Activated CD4-positive, alpha-beta T cell treated with anti-CD3 and anti-CD28 coated beads for 36 hours (primary cell): ENCODE measurements at places on chromosomes 7 and 10. TPM values are rescaled to one million over a fixed set of nuclear protein-coding genes. Genes with fewer than 3 reads are reported as not detected.

Gene WNT8B
- 0.40 TPM for total RNA-seq

Gene KDM7A
- total RNA-seq, result 28.7 TPM

DNA sequence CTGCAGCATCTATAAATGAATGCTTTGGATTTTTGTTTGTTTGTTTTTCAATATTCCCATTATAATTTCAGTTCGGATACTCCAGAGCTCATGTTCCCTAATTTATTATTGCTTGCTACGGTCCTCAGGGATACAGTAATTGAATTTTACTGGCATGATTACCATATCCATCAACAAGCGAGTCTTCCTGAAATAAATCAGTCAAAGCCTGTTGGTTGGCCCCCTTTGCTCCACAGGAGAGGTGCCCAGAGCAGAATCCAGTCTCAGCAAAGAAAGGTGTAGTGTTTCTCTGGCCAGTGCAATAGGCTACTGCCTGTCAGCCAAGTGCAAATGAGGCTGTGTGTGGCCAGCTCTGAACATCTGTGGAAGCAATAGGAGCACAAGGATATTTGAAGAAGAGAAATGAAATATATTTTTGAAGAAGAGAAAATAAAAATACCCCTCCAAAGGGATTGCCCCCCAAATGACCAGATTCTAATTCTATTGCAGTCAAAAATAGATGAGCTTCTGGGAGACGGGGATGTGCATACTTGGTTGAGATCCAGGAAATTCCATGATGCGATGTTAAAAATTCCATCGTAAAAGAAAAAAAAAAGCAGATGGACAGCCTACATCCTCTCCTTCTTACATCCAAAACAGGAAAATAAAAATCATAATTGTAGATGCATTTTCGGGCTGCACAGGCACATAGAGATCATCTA, 18.1 kb downstream of the TRIL start:
- no peak for DNase-seq

Gene RAPGEF5
- 1.5 TPM for total RNA-seq

Gene VWDE
- total RNA-seq, result 2.3 TPM

DNA sequence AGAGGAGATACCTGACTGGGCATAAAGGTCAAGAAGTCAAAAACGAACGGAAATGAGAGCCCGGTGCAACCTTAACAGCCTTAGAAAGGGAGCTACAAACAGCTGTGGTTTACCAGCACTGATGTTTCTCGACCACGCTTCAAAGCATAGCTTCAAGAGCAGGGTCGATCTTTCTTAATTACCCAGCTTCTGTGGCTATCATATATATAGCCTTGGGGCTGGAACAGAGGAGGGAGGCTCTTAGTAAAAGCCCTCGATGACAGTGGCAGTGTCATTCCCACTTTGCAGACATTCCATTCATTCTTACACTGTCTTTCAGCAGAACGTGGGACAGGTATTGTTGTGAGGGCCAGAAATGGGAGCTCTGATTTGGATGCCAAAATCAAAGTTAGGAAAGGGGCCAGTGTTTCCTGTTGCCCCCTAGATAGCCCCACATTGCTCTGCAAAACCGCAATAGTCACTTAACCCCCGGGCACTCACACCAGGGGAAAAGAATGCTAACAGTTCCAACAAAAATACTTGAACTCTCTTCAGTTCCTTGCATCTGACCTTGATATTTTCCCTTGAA, 141.5 kb downstream of the MTPAP start:
- no peak for DNase-seq

GRCh38 chr7:54785261-54785660, 26.2 kb upstream of the SEC61G start:
- DNase-seq, result no peak

DNA sequence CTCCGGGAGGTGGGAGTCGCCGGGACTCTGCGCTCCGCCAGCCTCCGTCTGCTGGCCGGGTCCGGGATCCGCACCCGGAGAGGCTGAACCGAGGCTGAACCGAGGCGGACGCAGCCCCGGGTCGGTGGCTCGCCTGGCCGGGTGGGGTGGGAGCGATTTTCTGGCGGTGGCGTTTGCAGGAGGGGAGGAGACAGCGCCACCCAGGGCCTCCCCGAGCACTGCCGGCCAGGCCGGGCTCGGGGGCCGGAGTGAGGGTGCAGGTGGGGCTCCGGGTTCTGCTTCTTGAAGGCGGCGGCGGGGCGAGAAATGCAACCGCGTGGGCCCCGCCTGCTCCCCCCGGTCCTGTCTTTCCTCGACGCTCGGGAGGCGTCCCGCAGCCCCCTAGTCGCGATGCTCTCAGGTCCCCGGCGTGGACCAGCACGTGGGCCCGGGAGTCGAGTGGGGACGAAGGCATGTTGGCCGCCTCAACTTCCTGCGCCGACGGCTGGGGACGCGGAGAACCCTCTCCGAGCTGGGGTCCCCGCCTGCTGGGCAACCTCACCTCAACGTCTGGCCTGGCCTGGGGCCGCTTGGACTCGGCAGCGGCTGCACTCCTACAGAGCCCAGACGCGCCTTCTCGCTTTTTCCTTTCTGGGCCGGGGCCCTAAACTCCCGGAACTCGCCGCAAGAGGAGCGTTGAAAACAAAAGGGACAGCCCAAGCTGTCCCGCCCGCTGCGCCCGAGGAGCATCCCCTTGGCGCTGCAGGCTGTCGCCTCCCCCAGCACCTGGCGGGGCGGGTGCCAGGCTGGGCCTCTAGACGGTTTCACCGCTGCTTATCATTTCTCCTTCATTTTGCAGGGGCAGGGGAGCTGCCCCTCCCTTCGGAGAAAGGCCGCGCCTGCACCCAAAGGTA, 25.2 kb upstream of the VAX1 start:
- peak; percentile 31 for DNase-seq

DNA sequence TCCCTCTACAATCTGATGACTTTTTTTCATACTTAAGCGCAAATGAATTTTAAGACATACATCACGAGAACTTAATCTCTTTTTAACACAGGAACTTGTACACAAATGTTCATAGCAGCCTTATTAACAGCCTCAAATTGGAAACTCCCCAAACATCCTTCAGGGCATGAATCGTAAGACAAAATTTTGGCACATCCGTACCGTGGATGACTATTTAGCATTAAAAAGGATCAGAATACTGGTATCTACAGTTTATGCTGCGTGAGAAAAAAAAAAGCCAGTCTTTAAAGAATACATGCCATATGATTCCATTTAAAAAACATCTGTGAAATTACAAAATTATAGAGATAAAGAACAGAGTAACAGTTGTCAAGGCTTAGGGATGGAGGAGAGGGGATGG, 46.8 kb downstream of the PDE1C start:
- no peak for DNase-seq

DNA sequence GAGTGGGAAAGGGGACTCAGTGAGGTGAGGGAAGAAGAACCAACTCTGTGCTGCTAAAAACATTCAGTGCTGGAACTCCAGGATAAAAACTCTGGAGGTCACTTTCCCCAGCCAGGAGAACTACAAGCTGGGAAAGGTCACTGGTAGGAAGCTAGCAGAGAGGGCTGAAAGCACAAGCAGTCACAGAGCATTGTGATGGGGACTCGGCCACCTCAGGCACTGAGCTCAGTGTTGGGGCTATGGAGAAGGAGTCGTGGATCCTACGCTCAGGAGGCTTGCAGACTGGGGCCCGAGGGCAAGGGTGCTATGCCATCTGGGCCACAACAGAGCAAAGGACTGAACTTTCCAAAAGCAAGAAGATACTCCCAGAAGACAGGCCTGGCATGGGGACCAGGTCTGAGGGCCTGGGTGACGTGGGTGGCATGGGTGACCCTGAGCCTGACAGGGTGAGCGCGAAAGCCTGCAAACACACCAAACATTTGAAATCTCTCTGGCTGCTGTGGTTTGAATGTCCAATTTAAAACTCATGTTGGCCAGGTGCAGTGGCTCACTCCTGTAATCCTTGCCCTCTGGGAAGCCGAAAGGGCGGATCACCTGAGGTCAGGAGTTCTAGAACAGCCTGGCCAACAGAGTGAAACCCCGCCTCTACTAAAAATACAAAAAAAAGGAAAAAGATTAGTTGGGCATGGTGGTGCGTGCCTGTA, 9.8 kb upstream of the ARHGAP19 start:
- no peak for DNase-seq

Gene NPFFR1
- total RNA-seq, result not detected

- DNase-seq, result no peak
These were observed 20.5 kb upstream of the DLD start for GRCh38 chr7:107870427-107871000.

DNA sequence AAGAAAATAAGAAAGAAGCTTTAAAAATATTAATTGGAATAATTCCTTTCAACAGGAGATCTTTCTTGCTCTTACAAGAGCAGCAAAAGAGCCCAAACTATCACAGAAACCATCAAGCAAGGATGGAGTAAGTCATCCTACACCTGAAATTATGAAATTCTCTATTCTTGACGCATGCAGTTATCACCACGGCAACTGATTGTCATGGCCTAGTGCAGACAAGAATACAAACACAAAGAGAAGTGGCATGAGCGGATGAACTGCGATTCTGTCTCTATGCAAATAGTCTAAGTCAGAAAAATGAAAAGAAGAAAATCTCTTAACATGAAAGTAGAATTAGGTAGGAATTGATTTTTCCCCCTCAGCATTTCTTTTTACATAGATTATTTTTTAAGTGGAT, 54.8 kb upstream of the SLC35B4 start:
- no peak for DNase-seq

DNA sequence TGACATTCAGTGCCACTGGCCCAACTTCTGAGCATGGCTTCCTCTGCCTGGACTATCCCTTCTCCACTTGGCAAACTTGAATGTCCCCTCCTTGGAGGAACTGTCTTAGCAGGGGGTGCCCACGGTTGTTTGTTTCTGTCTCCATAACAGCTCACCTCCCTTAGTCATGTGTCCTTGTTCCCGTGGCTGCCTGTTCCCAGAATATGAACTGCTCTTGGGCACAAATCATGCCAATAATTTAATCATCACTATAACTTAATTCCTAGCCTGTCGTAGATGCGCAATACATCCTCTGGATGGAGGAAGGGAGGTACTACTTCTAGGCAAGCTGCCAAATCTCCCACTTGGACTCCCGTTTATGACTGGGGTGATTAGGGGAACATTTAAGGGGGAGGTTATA, 173.1 kb downstream of the MYOF start:
- DNase-seq, result no peak

- DNase-seq, result no peak
These were observed 697.6 kb upstream of the GALNT17 start for GRCh38 chr7:70434376-70434775.

Gene ARMC3
- not detected for total RNA-seq

- no peak for DNase-seq
These were observed 31.1 kb downstream of the KAZALD1 start for GRCh38 chr10:101092881-101093354.

- no peak for DNase-seq
These were observed 19.6 kb downstream of the NRG3 start for GRCh38 chr10:81894616-81895015.

Gene PTF1A
- not detected for total RNA-seq

GRCh38 chr10:121087688-121088087, 236.5 kb downstream of the WDR11 start:
- no peak for DNase-seq

DNA sequence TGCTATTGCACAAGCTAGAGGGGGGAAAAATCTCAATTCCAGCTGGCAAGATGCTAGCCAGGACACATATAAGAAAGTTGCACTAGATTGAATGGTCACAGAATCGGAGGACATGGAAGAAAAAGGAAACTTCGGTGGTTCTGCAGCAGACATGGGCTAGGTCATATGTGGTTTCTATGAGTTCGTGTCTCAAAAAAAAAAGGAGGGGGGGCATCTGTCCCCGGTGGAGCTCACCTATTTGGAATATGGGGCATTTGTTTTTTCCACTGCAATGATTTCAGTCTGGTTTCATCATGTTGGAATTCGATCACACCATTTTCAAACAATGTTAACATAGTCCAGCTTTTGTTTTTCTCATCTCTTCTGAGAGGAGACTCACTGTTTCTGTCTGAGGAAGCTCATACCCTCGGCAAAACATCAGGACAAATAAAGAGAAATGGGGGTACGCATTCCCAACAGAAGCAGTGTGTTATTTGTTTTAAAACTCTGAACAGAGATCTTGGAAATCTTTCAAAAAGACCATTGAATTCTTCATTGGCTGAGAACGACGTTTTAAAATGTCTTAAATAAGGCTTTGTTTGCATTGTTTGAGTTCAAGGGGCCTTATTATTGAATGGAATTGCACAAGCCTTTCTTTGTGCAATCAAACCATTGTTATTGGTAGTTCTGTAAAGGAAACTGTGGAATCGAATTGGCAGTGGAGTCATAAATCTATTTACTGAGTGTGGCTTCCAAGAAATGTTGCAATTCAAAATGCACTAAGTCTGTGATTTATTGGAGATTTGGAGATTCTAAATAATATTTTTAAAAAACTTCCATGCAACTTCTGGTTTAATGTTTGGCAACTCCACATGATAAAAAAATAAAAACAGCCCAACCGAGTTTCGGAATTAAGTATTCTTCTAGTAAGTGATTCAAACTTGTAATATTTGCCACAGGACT, 173.2 kb downstream of the RTKN2 start:
- DNase-seq, result no peak

Gene NCF1
- 0.35 TPM for total RNA-seq

Gene AQP1
- 0.16 TPM for total RNA-seq

DNA sequence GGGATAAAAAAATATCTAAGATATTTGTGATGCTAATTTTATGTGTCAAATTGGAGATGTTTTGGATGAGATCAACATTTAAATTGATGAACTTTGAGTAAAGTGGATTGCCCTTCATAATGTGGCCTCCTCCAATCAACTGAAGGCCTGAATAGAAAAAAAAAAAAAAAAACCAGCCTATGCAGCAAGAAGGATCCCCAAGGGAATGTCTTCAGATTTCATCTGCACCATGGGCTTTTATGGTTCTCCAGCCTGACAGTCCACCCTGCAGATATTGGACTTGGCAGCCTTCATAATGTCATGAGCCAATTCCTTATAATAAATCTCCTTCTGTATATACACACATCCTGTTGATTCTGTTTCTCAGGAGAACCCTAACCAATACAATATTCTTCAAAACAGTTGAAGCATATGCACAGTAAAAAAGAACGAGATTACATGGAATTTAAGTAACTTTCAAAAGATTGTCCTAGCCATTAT, 316.9 kb upstream of the PLXDC2 start:
- no peak for DNase-seq

GRCh38 chr10:29804025-29804852, 169.5 kb upstream of the SVIL start:
- peak; percentile 69 for DNase-seq

Gene RHOBTB1
- total RNA-seq, result 0.21 TPM

Gene COL1A2
- total RNA-seq, result 0.19 TPM

DNA sequence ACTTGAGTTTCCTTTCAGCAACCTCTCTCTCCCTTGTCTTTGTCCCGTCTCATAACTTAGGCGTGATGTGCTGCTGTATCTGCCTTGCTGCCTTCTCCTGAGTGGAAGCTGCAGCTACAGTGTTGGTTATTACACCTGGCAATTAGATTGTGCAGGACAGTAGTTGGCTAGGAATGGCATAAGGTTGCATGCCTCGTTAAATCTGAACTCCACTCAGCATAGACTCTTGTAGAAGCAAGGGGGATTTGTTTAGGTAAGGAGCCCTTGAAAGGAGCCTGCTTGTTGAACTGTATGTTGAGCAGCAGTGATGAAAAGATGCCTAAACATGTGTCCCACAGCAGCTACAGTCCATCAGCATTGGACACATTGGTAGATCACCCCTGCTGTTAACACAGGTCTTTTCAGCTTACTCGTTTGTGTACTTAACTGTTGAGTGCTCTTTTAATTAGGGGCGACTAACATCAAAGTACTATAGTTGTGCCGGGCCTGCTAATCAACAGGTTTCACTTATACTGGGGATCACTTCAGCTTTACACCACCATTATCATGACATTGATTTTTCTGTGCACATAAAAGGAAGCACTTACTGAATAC, 225.0 kb downstream of the AUTS2 start:
- DNase-seq, result no peak

Gene GTPBP10
- total RNA-seq, result 42.5 TPM

GRCh38 chr7:27994639-27995038, 186.0 kb downstream of the JAZF1 start:
- no peak for DNase-seq

Gene PLAC9
- not detected for total RNA-seq

Gene PRF1
- 28.6 TPM for total RNA-seq
